ENCODE measurements at places on chromosomes 3 and 15. TPM values are rescaled to one million over a fixed set of nuclear protein-coding genes. Genes with fewer than 3 reads are reported as not detected.

- DNase-seq, result no peak
- no peaks in the 10 kb centered on the region for H3K4me1 ChIP-seq
- H3K4me3 ChIP-seq, result no peak overlapping the region
- no peaks in the 10 kb centered on the region for H3K36me3 ChIP-seq
Observed at GRCh38 chr3:8929860-8930259, 33.4 kb downstream of the RAD18 start.

DNA sequence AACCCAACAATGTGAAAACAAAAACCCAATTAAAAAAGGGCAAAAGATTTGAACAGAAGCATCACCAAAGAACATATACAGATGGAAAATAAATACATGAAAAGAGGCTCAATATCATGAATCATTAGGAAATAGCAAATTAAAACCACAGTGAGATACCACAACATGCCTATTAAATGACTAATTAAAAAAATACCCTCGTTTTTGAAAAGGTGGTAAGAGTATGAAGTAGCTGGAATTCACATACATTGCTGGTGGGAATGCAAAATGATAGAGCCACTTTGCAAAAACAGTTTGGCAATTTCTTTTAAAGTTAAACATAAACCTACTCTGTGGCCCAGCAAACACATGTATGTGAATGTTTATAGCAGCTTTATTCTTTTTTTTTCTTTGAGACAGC is 75.8 kb downstream of the B3GNT5 start:
- no peak overlapping the region for H3K4me3 ChIP-seq
- H3K4me1 ChIP-seq, result no peaks in the 10 kb centered on the region
- no peak overlapping the region for H3K27ac ChIP-seq
- no peaks in the 10 kb centered on the region for H3K27me3 ChIP-seq
- no peak for DNase-seq

GRCh38 chr15:62119227-62119864 is 45.7 kb downstream of the C2CD4B start:
- DNase-seq, result no peak
- H3K4me1 ChIP-seq, result peaks cover 5% of the 10 kb centered on the region
- H3K27me3 ChIP-seq, result no peaks in the 10 kb centered on the region
- no peaks in the 10 kb centered on the region for H3K36me3 ChIP-seq

- no peak for DNase-seq
- H3K27me3 ChIP-seq, result no peaks in the 10 kb centered on the region
- H3K4me1 ChIP-seq, result peaks cover 20% of the 10 kb centered on the region
- no peaks in the 10 kb centered on the region for H3K36me3 ChIP-seq
- no peak overlapping the region for H3K27ac ChIP-seq
Observed at GRCh38 chr3:24483873-24484272, 10.8 kb downstream of the THRB start.

DNA sequence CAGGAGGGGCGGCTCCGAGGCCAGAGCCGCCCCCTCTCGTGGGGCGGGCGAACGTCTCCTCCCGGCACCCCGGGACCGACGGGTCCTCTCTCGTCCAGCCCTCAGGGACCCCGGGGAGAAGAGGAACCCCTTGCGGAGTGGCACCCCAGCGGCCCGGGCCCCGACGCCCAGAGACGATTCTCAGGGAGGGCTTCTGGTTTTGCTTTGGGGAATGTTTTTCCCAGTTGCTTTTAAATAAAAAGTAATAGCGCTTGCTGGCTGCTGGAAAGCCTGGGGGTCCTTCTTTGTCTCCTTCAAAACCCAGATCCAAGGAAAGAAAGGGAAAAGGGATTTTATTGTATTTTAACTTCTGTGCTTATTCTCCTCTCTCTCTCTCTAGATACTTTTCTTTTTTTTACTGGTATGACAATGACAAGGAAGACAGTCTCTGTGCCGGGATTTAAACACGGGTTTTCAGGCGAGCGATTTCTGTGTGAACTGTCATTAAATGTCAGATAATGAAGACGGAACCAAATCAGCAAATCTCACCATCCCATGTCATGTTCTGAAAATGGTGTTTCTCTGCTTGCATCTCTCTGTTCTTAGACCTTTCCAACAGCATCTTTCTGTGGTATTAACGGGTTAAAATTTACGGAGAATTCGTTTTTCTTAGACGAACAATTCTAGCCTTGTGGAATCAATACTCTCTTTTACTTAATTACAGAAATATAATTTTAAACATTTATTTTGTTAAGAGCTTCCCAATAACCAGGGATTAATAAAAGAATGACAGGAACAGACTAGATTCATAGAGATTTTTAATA is 530 bp upstream of the PCOLCE2 start:
- no peak for DNase-seq
- no peaks in the 10 kb centered on the region for H3K4me1 ChIP-seq
- no peaks in the 10 kb centered on the region for H3K36me3 ChIP-seq
- H3K27me3 ChIP-seq, result no peaks in the 10 kb centered on the region

GRCh38 chr3:197270558-197271317 is 27.7 kb downstream of the DLG1 start:
- no peak for DNase-seq
- no peaks in the 10 kb centered on the region for H3K27me3 ChIP-seq
- no peak overlapping the region for H3K4me3 ChIP-seq
- H3K4me1 ChIP-seq, result peaks cover 35% of the 10 kb centered on the region
- no peak overlapping the region for H3K27ac ChIP-seq

GRCh38 chr3:18424213-18424728 is 868 bp downstream of the SATB1 start:
- peak overlapping the region; percentile 72 for H3K4me3 ChIP-seq
- H3K27ac ChIP-seq, result peak overlapping the region; percentile 63
- H3K36me3 ChIP-seq, result no peaks in the 10 kb centered on the region
- H3K27me3 ChIP-seq, result no peaks in the 10 kb centered on the region
- peaks cover 2% of the 10 kb centered on the region for H3K4me1 ChIP-seq
- no peak for DNase-seq

- H3K27ac ChIP-seq, result no peak overlapping the region
- no peak for DNase-seq
- no peaks in the 10 kb centered on the region for H3K4me1 ChIP-seq
- no peaks in the 10 kb centered on the region for H3K36me3 ChIP-seq
Observed at GRCh38 chr3:102510663-102511062, 75.8 kb downstream of the ZPLD1 start.

DNA sequence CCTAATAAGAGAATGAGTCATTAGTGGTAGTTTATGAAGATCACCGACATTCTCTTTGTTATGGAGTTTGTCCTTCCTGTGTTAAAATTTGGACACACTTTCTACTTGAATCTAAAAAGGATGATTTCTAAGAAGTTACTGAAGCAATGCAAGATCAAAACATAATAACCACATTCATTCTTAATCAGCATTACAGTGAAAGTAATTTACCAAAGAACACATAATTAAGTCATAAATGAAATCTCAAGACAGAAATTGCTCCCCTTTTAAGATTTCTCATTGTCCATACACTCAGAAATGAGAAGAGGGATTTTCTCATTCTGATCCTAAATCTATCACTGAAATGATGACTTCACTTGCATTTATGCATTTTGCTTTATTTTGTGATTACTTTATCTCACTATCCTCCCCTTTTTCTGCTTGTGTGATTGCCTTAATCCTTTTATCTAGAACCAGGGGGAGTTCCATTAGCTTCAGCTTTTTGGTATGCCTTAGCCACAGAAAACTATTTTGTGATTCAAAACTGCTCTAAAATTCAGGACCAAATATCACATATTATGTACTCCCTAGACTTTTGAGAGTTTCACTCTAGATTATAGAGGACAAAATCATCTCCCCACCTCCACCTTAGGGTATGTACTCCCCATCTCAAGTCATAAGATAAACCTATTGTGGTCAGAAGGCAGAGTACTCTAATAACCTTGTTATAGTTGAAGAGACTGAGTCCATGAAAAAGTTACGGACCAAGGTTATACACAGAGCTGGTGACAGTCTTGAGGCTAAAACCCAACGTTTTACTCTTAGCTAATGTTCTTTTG is 817.6 kb upstream of the CFAP20DC start:
- no peaks in the 10 kb centered on the region for H3K4me1 ChIP-seq
- no peak overlapping the region for H3K4me3 ChIP-seq
- no peak overlapping the region for H3K27ac ChIP-seq
- no peak for DNase-seq
- H3K36me3 ChIP-seq, result no peaks in the 10 kb centered on the region

- no peaks in the 10 kb centered on the region for H3K36me3 ChIP-seq
- no peaks in the 10 kb centered on the region for H3K4me1 ChIP-seq
- no peak overlapping the region for H3K4me3 ChIP-seq
- H3K27me3 ChIP-seq, result no peaks in the 10 kb centered on the region
- DNase-seq, result no peak
Observed at GRCh38 chr15:79035111-79035601, 55.4 kb downstream of the RASGRF1 start.

GRCh38 chr3:156750874-156751245 is 75.3 kb upstream of the LEKR1 start:
- no peaks in the 10 kb centered on the region for H3K4me1 ChIP-seq
- H3K27me3 ChIP-seq, result no peaks in the 10 kb centered on the region
- DNase-seq, result no peak
- no peaks in the 10 kb centered on the region for H3K36me3 ChIP-seq
- no peak overlapping the region for H3K4me3 ChIP-seq

- no peak overlapping the region for H3K4me3 ChIP-seq
- no peak overlapping the region for H3K27ac ChIP-seq
- H3K36me3 ChIP-seq, result no peaks in the 10 kb centered on the region
Observed at GRCh38 chr3:132407025-132407424, 10.3 kb upstream of the DNAJC13 start.

DNA sequence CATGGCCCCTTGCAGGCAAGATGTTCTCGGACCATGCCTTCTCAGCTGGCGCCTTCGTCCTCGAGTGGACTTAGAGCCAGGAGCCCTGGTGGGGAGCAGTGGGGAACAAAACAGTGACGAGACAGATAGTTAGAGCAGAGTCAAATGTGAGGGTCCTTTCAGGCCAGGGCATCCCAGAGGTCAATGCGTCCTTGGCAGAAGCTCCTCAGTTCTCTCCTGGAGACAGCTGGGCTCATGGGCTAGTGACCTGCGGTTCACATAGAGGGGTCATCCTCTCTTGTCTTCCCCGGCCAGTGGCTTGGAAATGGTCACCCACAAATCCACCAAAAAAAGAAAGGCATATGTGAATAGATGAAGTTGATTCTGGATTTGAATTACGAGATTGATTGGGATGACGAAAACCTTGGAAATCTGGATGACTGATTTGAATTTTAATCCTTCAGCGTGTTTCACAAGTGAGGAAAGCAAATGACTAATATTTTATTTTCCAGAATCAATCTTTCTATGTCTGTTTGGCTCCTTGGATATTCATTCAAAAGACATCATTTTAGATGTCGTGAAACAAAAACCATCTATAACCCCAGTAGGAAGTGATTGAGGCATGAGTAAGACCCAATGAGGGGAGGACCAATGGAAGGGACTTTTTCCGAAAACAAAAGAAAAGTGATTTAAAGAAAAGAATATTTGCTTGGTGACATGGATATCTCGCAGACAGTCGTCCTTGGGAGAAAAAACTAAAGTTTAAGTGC is 84.5 kb downstream of the ASB7 start:
- H3K27ac ChIP-seq, result no peak overlapping the region
- no peak overlapping the region for H3K4me3 ChIP-seq
- H3K36me3 ChIP-seq, result no peaks in the 10 kb centered on the region
- no peaks in the 10 kb centered on the region for H3K27me3 ChIP-seq

- H3K27ac ChIP-seq, result no peak overlapping the region
- H3K36me3 ChIP-seq, result no peaks in the 10 kb centered on the region
Observed at GRCh38 chr3:10561946-10562560, 56.7 kb upstream of the ATP2B2 start.

- H3K4me3 ChIP-seq, result no peak overlapping the region
- H3K36me3 ChIP-seq, result no peaks in the 10 kb centered on the region
- H3K27me3 ChIP-seq, result no peaks in the 10 kb centered on the region
- no peak overlapping the region for H3K27ac ChIP-seq
- DNase-seq, result no peak
- H3K4me1 ChIP-seq, result no peaks in the 10 kb centered on the region
Observed at GRCh38 chr15:64209680-64210334, 47.0 kb upstream of the PPIB start.

- no peak overlapping the region for H3K4me3 ChIP-seq
- H3K27ac ChIP-seq, result no peak overlapping the region
- DNase-seq, result no peak
- H3K4me1 ChIP-seq, result no peaks in the 10 kb centered on the region
Observed at GRCh38 chr3:6039971-6040370, 820.9 kb upstream of the GRM7 start.

DNA sequence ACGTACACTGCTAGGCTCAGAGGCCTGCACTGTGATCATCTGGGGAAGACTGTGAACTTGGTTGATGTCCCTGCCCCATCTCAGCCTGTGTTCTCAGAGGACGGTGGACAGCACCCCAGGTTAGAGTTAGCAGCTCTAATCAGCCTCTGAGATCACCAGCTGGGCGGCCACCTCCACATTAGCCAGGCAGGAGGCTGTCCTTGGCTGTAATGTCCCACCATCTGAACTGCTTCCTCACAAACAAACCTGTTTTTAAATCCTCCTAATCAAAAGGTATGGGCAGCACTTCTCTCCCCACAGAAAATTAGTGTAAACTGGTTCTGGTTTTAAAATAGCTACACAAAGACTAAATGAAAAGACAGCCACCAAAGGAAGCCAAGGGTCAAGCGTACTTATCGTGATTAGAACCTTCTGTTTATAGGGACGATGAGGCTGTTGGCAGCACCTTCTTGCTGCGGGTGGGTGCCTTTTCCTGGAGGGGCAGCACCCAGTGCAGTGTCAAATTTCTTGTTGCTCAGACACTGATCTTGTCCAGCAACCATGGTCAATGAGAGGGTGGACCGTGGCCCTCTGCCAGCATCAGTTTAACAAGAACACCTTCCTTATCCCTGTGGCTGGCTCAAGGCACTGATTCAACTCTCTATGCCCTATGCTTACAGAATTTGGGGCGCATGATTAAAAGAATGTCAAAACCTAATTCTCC is 24.6 kb downstream of the ACSBG1 start:
- no peak for DNase-seq
- no peaks in the 10 kb centered on the region for H3K27me3 ChIP-seq
- H3K36me3 ChIP-seq, result no peaks in the 10 kb centered on the region
- no peak overlapping the region for H3K27ac ChIP-seq

DNA sequence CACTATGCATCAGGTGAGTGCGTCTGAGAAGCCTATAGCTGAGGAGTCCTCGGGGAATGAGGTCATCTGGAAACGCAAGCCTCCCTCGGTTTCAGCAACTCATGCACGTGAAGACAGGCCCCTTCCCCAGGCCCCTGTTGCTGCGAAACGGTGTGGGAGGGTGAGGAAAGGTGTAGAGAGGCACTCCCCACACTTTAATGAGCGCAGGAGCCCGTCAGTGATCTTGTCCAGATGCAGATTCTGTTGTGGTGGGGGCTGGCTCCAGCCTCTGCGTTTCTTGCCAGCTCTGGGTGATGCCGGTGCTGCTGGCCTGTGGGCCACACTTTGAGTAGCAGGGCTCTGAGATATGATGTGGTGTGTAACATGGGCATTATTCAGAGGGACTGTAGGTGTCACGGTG is 38.6 kb upstream of the LACTB start:
- no peak for DNase-seq
- H3K27me3 ChIP-seq, result no peaks in the 10 kb centered on the region
- H3K4me3 ChIP-seq, result no peak overlapping the region
- peaks cover 40% of the 10 kb centered on the region for H3K4me1 ChIP-seq

The TRPC1 gene
- 8.3 TPM for total RNA-seq

The SLC15A2 gene
- 4.7 TPM for total RNA-seq

The GRAMD2A gene
- 1.2 TPM for total RNA-seq

The AMOTL2 gene
- 271 TPM for total RNA-seq

The CCR1 gene
- total RNA-seq, result 2.9 TPM

The SLC35G2 gene
- 4.2 TPM for total RNA-seq

All from Caco-2 (cell line).